Non-pigmented ciliary epithelial cell (primary cell): ENCODE measurements at places on chromosomes 7 and 10.
A peak's percentile ranks its signal among the peaks of the same experiment; 100 is the strongest.

- DNase-seq = no peak
Observed at GRCh38 chr7:3978839-3979238, 677.8 kb downstream of the SDK1 start.

DNA sequence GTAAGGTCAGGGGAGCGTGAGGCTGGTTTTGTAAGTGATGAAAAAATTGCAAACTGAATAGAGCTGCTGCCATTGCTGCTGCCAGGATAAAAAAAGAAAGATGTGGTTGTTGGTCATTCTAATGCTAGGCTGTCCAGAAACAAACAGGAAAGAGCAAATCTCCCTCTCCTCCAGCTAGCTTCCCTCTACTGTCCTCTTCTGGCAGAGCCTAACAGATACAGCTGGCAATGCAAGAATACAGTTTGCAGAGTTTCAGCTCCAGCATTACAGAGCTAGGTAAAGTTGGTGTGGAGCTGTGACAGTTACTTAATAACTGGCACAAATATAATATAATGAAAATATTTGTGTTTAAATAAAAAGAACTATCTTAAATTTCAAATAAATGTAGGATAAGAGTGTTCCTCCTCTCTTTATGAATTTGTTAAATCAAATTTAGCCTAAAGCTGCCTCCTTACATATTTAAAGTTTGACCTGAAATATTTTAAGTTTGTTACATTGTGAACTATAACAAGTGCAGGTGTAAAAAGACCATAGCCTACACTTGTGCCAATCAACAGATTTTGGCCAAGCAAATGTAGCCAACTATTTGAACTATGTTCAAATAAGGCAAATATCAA lies 407.7 kb downstream of the SH2D4B start:
- DNase-seq = no peak

- no peak for DNase-seq
Observed at GRCh38 chr10:92404612-92405418, 113.8 kb downstream of the MARCHF5 start.

DNA sequence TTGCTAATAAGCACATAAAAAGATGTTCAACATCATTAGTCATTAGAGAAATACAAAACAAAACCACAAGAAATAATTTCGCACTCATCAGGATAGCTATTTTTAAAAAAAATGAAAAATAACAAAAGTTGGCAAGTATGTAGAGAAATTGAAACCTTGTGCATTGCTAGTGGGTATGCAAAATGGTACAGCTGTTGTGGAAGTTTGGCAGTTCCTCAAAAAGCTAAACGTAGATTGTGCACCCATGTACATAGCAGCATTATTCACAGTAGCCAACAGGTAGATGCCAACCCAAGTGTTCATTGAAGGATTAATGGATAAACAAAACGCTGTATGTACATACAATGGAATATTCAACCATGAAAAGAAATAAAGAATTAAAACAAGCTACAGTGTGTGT lies 35.3 kb upstream of the STARD3NL start:
- DNase-seq = no peak

DNA sequence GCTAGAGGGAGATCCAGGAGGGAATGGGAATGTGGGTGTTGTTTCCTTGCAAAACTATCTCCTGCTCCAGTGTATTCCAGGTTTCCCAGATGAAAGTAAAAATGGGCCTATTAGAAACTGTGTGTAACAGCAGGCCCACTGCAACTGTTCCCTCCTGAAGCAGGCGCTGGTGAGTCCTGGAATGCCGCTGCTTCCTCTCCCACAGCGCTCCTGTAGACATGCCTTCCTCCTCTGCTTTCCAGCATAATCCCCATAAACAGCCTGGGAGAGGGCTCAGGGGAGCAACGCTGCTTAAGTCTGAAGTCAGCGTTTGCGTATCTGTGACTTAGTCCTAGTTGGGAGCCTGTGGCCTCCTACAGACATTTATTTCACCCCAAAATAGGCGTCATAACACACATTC lies 551.0 kb upstream of the FOXK1 start:
- DNase-seq = no peak

- DNase-seq = no peak
Observed at GRCh38 chr7:127912901-127913300, 118.3 kb downstream of the LRRC4 start.

- no peak for DNase-seq
Observed at GRCh38 chr7:82124445-82124844, 319.1 kb downstream of the CACNA2D1 start.

- no peak for DNase-seq
Observed at GRCh38 chr7:16204953-16205352, 216.4 kb downstream of the CRPPA start.

DNA sequence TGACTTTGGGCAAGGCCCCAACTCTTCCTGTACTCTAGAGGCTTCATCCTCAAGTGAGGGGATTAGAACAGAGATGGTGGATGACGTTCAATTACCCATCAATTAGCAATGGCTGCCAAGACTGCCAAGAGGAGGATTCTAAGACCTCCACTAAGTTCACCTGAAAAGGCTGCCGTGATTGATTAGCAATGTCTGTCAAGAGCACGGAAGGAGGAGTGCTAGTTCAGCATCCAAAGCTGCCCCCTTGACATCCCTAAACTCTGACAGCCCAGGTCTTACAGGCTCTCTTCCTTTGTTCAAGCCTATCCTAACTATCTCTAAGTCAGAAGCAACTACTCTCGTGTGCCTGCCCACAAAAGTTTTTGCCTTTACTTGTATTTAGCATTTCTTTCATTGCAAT lies 68.4 kb downstream of the FAM53B start:
- no peak for DNase-seq

DNA sequence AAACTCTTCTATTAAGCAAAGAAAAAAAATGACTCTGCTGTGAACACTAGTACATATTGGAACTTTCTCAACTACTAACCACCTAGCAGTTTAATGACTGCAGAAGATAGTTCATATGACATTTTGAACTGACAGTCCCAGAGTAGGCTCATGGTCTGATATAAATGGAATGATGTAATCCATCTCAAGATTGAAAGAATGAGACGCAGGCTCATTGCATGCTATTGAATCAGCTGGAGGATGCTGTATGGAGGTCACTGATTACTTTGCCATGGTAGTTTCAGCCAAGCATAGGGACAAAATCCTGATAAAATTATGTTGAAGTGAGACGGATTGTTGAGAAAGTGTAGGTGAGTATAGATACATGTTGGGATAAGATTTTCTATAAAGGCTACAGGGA lies 217.6 kb upstream of the SEMA3E start:
- DNase-seq = no peak

GRCh38 chr10:62457598-62457997 lies 83.4 kb downstream of the ZNF365 start:
- DNase-seq = no peak

GRCh38 chr10:73915206-73915851 lies 4.4 kb downstream of the PLAU start:
- DNase-seq = no peak

GRCh38 chr7:6228361-6229229 lies 43.8 kb downstream of the CYTH3 start:
- DNase-seq = no peak

- no peak for DNase-seq
Observed at GRCh38 chr7:68929781-68930261, 668.5 kb upstream of the AUTS2 start.

- DNase-seq = no peak
Observed at GRCh38 chr7:8197994-8198698, 63.8 kb downstream of the ICA1 start.

GRCh38 chr10:79404690-79405131 lies 40.7 kb downstream of the ZCCHC24 start:
- DNase-seq = no peak

DNA sequence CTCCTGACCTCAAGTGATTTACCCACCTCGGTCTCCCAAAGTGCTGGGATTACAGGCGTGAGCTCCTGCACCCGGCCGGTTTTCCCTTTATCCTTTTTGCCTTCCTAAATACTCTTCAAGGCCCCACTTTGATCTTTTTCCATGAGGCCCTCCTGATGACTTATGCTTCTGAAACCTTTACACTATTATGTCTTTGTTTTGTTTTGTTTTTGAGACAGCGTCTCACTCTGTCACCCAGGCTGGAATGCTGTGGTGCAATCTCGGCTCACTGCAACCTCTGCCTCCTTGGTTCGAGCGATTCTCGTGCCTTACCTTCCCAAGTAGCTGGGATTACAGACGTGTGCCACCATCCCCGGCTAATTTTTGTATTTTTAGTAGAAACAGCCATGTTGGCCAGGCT lies 3.8 kb downstream of the STMP1 start:
- no peak for DNase-seq

GRCh38 chr7:115033917-115034459 lies 112.1 kb downstream of the MDFIC start:
- DNase-seq = no peak

DNA sequence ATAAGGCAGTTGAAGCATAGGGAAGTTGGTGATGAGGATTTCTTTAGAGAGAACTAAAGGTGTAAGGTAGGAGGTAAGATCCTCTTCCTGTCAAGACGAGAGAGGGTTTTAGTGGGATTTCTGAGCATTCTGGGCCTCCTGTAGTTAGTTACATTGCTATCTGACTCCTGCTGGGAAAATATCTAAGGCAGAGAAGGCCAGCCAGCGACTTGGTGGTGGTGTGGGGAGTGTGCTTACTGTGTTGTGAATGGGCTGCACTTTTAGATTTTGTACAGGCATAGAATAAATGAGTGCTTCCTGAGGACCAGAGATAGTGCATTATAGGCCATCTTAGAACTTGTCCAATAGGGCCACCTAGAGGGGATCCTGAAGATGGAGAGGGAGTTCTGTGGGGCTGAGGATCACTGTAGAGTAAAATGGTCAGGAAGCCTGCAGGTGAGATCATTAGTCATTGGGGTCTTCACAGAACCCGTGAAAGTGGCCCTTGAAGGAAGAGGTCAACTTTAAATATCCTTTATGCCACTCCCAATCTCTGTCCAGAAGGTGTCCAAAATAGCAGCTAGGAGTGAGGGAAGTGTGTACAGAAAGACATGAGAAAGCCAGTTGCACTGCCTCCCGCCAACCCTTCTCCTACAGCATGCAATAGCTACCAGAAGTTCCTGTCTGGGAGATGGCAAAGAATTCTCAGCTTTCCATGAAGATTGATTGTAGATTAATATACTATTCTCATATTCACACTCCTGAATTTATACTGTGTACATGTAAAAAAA lies 266.6 kb downstream of the POLR1F start:
- DNase-seq = peak; percentile 22

- DNase-seq = no peak
Observed at GRCh38 chr7:47255441-47255840, 326.5 kb downstream of the TNS3 start.

- DNase-seq = no peak
Observed at GRCh38 chr7:22635349-22635748, 91.7 kb upstream of the IL6 start.

GRCh38 chr7:102284399-102284798 lies 2.3 kb upstream of the SH2B2 start:
- no peak for DNase-seq
